ENCODE measurements at places on chromosomes 16 and 17.

DNA sequence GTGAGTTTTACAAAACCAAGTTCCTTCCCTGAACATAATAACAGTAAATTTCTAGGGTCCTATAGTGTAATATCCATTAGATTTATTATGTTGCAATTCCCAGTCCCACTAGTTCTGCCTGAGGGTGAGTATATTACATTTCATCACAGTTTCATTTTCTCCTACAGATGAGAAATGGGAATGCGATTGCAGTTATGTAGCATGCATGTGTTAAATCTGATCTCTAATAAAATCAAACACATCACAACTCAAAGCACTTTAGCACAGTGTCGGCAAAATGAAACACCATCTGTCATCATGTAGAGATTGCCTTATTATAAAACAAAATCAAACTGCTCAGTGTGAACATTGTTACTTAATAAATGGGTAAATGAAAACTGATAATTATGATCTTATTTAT, 180.5 kb upstream of the TOX3 start:
- DNase-seq, result peak; percentile 25

DNA sequence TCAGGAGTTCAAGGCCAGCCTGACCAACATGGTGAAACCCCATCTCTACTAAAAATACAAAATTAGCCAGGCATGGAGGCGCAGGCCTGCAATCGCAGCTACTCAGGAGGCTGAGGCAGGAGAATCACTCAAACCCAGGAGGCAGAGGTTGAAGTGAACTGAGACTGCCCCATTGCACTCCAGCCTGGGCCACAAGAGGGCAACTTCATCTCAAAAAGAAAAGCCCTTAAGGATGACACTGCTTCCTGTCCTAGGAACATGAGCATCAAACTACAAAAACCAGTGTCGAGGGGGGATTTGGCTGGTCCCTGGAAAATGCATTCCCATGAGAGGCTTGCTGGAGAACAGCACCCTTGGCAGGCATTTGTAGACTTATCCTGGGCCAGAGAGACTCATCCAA, 449.5 kb upstream of the PSMD7 start:
- DNase-seq, result no peak

DNA sequence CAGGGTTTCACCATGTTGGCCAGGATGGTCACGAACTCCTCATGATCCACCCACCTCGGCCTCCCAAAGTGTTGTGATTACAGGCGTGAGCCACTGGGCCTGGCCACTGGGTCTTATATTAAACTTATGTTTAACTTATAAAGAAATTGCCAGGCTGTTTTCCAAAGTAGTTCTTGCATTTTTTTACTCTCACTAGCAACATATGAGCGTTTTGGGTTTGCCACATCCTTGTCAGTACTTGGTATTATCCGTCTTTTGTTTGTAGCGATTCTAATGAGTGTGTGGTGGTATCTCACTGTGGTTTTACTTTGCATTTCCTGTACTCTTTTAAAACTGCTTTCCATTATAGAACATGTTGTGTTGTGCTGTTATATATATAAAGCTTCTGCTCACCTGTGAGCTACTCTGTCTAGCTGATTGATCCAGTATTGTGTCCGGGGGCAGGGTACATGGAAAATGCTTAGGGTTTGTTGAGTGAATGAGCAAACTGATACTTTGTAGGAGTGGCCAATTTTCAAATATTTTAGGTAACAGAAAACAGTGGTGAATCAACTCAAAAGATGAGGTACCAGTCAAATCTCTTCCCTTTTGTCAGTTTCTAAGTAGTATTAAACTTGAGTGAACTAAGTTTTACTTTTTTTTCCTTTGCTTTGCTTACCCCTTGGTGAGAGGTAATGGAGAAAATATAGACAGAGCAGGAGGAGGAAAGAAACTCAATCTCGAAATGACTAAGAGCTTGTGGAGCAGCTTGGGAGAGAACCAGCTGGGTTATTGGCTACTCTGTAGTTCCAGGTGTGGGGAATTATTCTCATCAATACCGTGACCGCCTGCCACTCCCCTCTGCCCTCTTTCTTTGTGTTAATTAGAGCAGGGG, 75.8 kb downstream of the PITPNC1 start:
- no peak for DNase-seq

DNA sequence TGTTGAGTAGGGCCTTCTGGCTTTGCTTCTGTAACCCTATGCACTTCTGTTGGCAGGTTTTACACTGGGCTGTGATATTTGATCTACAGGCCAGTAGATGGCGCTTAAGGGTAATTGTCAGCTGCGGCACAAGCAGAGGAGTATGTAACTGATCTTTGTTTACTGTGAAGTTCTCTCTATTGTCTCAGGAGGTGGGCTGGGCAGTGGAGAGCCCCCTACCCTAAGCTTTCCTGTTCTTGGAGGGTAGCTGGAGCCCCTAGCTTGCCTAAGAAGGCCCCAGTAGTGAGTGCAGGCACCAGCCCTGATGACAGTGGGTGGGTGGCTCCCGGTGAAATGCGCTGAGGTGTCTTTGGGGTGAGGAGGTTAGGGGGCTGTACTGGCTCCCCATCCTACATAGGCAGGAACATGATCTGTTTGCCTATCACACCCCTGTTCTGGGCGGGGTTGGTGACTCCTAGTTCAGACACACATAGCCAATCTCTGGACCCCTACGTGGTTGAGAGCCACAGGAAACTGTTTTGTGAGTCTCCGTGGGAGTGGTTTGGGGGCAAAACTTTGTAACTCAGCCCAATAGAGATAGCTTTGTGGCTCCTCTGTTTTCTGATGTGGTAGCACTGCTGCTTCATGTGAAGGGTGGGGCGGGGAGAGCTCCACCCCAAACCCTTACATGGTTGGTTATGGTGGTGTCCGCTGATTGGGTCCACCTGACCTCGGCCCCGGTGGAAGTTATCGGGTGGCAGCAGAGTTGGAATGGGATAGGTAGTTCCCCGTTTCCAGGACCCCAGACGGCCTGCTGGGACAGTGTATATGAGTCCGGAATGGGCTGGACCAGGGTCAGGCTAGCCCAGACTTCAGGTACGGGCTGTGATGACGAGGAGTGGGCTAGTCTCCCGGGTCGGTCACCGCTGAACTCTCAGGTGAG, 60.4 kb downstream of the SLFN11 start:
- DNase-seq, result peak; percentile 77

- DNase-seq, result peak; percentile 20
These were observed 28.3 kb downstream of the TTC19 start for GRCh38 chr17:16027708-16028584.

GRCh38 chr16:56343661-56344517, 81.5 kb downstream of the AMFR start:
- peak; percentile 10 for DNase-seq

DNA sequence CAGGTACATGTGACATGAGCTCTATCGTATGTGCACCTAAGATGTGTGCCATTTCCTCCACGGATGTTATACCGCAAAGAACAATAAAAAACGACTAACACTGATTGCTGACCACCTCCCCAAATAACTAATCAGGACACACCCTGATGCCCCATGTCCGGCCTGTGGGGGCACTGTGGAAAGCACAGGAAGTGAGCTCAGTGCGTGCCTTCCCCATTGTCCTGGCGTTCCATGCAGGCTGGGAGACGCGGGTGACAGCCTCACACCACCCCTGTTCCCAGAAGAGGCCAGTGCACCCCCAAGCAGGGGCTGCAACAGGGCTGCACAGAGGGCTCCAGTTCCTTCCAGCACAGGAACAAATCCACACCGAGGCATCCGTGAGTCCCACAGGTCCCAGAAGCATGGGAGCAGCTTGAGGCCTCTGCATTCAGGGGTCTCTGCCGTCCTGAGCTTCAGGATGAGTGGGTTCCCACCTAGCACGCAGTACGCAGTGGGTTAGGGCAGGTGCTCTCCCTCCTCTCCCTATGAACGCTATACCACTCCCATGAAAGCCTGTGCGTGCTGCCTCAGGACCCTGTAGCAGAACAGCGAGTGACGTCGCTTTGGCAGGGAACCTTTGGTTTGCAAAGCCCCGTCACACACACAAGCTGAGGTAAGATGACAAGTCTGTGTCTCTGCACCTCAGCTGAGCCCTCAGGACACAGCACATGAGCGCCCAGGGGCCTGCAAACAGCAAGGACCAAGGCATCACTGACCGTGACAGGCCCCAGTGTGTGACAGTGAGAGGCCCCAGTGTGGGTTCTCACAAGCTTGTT, 117.7 kb downstream of the ZNF778 start:
- DNase-seq, result no peak

- no peak for DNase-seq
These were observed 2.5 kb upstream of the CEP295NL start for GRCh38 chr17:78905541-78905940.

DNA sequence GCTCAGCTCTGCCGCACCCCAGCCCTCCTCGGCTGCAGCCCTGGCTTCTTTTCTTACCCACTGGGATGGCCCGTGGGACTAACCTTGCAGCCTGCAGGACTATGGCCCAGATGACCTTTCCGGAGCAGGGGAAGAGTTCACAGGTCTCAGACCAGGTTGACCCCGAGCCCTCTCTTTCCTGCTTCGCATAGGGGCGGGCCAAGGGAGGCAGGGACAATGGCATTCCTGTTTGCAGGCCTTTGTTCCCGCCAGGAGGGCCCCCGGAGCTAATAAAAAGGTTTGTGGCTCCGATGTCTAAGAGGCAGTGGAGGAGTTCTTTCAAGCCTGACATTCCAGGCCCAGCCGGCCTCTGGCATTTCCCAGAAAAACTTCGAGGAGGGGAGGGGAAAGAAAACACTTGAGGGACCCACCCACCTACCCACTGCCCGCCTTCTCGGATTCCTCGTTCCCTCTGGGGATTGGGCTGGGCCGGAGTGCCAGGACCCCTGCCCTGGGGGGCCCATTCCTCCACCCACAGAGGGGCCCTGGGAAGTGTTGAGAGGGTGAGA, 5.8 kb upstream of the SOCS3 start:
- no peak for DNase-seq

DNA sequence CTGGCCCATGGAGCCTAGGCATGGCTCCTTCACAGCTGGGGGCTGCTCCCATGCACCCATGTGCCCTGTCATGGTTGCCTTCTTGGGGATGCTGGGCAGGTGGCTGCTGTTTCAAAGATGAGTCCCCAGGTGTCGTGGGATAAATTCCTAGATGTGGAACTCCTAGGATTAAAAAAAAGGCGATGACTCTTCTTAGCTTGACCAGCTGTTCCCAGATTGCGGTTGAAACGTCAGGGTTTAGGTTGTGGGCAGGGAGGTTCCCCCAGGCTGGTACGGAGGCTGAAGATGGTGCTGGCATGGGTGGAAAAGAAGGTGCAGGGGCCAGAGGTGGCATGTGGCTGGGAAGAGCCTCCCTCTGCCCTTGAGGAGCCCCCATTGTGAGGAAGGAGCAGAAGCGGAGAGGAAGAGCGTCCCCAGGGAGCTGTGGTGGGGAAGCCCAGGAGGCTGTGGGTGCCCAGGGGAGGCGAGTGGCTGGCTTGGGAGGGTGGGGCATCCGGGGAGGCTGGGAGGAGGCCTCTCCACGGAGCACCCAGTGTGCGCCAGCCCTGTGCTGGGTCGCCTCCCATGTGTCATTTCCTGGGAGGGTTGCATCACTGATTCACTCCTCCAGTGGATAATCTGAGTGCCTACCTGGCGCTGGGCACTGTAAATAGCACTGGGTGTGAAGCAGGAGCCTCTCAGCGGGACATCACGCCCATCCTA, 7.5 kb upstream of the KCNJ12 start:
- no peak for DNase-seq

DNA sequence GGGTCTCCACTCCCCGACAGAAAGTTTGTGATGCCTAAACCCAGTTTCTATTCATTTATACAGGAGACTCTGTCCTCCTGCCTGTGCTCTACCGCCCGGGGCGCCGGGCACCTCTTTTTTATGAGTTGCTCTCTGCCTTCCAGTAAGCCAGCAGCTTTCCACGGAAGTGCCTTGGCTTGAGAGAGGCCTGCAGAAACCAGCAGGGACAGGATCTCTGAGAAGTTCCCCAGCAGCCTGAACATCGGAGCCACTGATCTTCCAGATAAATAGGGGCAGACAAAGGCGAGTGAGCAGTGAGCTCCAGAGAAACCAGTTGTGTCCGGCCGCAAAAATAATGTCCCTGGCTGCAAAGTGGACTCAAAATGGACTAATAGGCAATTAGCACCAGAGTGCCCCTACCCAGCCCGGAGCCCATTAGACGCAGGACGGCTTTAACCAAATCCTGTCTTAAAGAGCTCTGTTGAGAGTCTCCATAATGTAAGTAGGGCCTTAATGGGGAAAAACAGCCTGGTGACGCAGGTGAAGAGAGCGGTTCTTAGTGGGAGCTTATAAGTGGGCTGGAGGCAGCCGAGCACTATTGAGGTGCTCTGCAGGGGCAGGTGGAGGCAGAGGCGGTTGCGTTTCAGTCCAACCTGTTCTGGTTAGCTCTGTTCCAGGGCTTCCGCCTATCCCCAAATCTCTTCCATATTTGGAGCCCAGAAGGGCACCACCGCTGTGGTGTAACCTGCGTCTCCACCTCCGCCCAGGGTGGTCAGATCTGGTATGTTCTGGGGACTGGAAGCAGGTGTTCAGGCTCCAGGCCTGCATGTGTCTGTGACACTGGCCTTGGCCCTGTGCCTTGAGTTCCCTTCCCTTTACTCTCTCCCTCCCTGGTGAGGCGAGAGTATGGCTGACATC, 74.1 kb downstream of the NT5M start:
- DNase-seq, result no peak

GRCh38 chr16:14400285-14400977, 229.6 kb downstream of the PARN start:
- no peak for DNase-seq

DNA sequence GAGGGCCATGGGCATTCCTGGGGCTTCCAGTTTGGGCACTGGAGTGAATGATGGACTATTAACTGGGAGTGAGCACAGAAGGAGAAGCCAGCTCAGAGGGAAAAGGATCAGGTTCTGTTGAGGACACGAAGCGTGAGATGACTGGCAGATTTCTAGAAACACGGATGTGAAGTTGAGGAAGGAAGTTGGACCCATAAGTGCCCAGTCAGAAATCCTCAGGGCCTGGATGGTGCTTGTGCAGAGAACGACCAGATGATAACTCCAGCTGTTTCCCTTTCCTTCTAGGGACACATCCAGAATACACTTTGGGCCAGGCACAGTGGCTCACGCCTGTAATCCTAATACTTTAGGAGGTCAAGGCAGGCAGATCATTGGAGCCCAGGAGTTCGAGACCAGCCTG, 23.3 kb upstream of the ANKRD40CL start:
- DNase-seq, result no peak

DNA sequence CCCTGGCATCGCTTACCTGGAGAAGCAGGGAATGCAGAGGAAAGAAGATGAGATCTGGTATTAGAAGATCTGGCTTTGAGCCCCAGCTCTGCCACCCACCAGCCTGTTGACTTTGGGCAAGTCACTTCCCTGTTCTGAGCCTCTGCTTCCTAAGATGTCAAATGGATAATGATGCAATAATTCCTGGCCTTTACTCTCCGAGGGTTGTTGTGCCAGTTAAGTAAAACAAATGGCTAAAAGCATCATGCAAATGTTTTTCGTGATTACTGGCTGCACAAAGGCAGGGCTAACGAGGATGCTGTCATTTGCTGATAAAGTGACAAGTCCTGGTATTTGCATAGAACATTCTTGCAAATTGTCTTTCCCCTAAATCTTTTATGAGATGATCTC, 1.3 kb upstream of the ZNF821 start:
- DNase-seq, result peak; percentile 60

- DNase-seq, result no peak
These were observed 15.0 kb upstream of the RGS9 start for GRCh38 chr17:65121916-65122806.
